ENCODE measurements at places on chromosomes 4 and X. TPM values are rescaled to one million over a fixed set of nuclear protein-coding genes. Genes with fewer than 3 reads are reported as not detected.

DNA sequence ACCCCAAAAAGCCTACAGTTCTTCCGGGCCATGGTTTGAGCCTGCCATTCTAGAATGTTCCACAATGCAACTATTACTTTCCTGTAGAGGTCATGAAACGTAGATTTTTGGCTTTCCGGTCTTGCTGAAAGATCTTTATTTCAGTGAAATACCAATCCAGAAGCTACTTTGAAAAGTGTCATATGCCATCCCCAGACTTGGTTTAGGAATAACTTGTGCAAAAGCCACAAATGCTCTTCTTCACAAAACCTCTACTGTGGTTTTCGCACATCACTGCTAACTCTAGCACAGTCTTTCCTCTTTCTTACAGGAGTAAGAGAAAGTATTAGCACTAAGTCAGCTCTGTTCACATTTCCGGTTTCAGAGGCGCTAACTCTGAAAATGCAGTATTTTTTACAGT, 12.7 kb upstream of the CD40LG start:
- no peak for DNase-seq

DNA sequence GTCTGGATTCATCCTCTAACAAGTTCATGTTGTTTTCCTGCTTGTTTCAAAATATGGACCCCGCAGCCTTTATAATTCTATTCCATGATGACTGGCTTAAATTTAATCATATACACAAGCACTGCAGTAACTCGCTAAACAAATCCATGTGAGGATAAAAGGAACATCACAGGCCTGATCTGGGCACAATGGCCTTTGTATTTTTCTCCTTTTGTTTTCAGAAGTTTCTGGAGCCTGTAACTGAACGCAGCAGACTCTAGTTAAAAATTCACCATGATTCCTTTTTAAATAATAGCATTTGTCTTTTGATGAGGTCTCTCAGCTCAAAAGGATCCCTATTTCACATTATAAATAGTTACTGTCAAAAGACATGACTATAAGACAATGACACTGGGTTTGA, 30.2 kb upstream of the TMEM184C start:
- DNase-seq = no peak

CCNG2 gene
- 23.9 TPM for total RNA-seq

- DNase-seq = no peak
Measured at GRCh38 chr4:8666581-8666980, 74.0 kb downstream of the CPZ start.
